ENCODE measurements at places on chromosomes 4 and X. TPM values are rescaled to one million over a fixed set of nuclear protein-coding genes. Genes with fewer than 3 reads are reported as not detected.

DNA sequence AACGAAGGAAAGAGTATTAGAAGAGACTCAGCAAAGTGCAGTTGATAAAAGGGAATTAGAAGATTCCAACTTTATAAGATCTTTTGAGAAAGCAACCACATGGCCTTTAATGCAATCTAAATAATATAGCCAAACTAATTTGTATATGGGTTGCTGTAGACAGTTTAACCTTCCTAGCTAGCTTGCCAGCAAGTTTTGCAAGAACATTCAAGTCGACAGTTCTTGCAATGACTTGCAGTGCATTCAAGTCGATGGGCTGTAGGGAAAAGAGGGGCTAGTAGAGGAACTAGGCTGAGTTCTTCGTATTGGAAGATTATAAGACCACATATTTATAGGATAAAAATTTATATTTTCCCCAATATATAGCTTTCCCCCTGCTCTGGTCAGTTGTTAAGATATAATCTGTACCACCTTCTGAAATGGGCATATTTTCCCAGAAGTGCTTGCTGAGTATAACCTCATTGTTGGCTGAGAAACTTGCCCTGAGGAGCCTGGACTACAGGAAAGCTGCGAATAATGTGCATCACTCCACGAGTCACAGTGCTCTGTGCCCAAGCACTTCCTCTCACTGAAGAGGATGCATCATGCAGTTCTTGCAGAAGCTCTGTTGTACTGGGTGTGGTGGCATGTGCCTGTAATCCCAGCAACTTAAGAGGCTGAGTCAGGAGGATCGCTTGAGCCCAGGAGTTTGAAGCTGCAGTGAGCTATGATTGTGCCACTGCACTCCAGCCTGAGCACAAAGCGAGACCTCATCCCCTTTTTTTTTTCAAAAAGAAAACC, 56.7 kb downstream of the DOCK11 start:
- DNase-seq, result peak; percentile 63

- DNase-seq, result peak; percentile 75
Measured at GRCh38 chr4:176400816-176401461, 81.2 kb downstream of the SPCS3 start.

DNA sequence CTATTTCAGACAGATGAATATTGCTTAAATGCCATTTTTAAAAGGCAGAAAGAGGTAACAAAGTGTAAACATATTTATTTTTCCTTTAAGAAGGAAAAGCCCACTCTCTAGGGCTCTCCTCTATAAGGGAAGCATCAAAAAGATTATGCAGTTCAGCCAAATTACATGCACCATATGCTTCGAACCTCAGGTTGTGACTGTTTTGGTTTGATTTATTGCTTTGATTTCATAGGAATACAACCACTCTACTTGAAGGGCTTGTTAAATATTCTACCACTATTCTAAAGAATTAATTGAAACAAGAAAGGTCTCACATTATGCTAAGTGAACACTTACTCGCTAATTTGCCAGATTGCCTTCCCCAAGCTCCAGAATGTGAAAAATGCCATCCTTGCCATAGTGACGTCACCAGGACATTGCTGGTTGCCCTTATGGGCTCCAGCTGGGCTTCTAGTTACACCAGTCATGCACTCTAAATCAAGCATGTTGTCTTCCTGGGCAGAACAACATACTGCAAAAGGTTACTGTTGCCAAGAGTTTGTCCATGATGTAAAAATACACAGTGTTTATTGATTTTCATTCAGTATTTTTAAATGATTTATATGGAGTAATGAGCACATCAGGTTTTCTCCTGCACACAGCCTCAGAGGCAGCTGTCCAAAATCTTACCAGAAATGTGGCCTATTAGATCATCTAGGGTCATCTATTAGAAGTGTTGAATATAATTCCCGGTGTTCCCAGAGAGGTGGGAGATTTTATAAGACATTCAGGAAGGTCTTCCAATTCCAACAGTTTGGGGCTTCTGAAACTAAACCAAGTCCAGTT, 164.4 kb upstream of the RAPGEF2 start:
- no peak for DNase-seq

DNA sequence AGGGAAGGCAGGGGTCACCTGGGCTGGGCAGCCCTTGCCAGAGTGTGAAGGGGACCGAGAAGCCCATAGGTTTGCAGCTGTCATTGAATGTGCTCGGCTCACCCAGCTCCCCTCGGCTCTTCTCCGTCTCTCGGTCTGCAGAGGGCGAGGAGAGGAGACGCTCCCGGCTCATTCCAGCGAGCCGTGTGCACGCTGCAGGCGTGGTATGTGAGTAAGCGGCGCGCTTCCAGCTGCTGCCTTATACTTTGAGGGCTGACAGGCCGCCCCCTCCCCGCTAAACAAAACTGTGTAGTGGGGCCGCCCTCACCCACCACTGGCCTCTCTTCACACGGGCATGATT, 23.0 kb upstream of the BCORL1 start:
- DNase-seq, result peak; percentile 11

DNA sequence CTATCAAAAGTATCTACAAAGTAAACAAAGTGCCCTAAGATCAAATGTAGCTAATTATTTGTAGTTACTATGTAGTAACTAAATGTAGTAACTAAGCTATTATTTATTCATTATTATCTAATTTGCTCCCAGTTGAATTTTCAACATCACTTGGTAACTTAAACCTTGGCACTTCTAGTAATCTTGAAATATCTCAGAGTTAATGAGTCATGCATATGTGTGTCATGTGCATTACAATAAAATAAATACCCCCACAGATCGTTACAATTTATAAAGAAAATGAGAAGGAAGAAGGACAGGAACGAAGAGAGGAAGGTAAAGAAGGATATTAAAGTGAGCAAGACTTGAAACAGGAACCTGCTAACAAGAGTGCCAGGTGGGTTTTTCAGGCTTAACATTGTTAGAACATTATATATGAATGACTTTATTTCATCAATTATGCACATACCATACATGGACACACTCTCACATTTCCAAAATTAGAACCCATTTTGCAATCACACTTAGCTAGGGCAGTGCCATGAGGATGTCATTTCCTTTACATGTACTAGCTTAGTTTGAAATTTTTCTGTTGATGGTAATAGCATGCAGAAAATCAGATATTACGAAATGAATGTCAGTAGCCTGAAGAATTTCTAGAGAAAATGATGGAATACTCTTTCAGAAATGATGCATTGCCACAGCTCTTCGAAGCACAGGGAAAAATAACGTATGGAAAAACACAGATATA, 1670.4 kb upstream of the AGA start:
- DNase-seq, result no peak

DNA sequence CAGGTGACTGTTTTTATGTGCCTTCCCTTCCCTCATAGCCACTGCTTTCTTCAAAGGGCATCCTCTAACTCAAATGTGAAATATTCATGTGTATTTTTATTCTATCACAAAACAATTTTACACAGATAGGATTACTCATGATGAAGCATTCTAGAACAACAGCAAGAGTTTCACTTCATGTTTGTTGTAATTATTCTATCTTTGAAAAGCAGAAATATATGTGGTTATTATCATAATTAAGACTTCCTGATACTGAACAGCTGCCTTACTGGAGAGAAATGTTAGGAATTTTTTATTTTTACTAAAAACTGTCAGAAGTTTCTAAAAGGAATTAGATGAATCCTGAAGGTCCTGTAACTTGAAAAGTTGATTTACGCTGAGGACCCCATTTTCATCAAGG, 229.1 kb downstream of the PALLD start:
- no peak for DNase-seq

- DNase-seq, result peak; percentile 18
Measured at GRCh38 chr4:39846120-39846519, 131.6 kb downstream of the PDS5A start.

GRCh38 chrX:135346975-135347374, 37.7 kb downstream of the ETDC start:
- no peak for DNase-seq

DNA sequence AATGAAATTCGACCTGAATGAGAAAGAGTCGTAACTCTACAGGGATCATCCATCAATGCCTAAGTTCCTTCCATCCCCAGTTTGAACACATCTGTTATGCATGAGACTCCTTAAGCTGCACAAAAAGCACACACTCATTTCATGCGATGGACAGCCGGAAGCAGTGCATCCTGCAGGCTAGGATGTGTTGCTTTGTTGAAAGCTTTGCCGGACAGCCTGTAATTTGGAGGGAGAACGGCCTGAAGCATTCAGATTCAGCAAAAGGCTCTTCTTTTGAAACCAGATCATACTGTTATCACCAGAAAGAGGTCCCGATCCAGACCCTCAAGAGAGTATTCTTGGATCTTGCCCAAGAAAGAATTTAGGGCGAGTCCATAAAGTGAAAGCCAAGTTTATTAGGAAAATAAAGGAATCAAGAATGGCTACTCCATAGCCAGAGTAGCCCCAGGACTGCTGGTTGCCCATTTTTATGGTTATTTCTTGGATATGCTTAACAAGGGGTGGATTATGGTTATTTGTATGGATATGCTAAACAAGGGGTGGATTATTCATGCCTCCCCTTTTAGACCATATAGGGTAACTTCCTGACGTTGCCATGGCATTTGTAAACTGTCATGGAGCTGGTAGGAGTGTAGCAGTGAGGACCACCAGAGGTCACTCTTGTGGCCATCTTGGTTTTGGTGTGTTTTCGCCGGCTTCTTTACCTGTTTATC, 48.1 kb upstream of the DHRSX start:
- DNase-seq, result no peak

Gene TNMD
- total RNA-seq, result not detected

Gene LANCL3
- total RNA-seq, result 1.4 TPM

Gene MAN2B2
- total RNA-seq, result 21.3 TPM

Gene FHIP1A
- total RNA-seq, result 34.6 TPM

Gene SHISA3
- not detected for total RNA-seq

Gene FAM47A
- not detected for total RNA-seq

Gene VEGFC
- total RNA-seq, result 9.0 TPM

Gene TCEAL6
- not detected for total RNA-seq
